Cerebellar cortex (tissue), 1 donor: ENCODE measurements at places on chromosomes 11 and 22.

GRCh38 chr22:20983081-20983771 is 1.1 kb downstream of the LZTR1 start:
- no peak for DNase-seq

DNA sequence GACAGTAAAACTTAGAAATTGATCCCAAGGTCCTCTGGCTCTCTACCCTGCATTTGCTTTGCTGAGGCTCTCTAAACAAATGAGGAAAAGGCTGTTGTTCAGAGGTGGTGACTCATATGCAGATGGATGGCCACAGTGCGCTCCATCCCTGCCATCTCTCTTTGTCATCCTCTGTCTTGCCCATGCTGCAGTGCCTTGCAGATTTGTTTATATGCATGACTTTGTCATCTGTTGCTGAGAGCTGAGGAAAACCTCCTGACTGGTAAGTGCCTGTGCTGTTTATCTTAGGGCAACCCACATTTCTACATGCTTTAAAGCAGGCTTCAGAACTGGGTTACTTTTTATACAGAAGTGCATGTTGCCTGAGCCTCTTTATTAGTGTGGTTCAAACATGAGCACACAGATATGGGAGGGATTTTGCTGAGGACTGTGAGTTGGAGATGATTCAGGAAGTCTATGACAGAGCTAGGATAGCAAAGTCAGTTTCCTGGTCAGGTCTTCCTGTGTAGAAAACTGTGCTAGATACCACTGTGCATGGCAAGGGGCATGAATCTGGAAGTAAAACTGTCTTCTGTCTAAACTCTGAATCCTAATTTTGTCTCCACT is 57.4 kb downstream of the JAM3 start:
- no peak for DNase-seq

GRCh38 chr22:25478111-25478510 is 86.4 kb upstream of the GRK3 start:
- DNase-seq, result no peak

DNA sequence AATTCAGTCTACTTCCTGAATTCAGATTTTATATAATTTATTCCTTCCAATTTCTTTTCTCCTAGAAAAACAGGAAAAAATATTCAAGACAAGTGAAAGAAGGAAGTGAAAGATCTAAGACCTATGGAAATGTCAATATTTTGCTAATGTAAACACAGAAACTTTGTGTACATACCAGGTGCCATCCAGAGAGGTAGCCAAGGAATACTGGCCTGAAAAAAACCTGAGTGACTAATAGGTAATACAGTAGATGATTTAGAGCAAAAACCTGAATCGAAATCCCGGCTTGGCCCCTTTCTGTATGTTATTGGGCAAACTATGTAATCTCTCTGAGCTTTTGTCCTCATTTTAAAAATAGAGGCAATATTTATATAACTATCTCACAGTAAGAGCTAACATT is 59.2 kb upstream of the FSHB start:
- DNase-seq, result no peak

DNA sequence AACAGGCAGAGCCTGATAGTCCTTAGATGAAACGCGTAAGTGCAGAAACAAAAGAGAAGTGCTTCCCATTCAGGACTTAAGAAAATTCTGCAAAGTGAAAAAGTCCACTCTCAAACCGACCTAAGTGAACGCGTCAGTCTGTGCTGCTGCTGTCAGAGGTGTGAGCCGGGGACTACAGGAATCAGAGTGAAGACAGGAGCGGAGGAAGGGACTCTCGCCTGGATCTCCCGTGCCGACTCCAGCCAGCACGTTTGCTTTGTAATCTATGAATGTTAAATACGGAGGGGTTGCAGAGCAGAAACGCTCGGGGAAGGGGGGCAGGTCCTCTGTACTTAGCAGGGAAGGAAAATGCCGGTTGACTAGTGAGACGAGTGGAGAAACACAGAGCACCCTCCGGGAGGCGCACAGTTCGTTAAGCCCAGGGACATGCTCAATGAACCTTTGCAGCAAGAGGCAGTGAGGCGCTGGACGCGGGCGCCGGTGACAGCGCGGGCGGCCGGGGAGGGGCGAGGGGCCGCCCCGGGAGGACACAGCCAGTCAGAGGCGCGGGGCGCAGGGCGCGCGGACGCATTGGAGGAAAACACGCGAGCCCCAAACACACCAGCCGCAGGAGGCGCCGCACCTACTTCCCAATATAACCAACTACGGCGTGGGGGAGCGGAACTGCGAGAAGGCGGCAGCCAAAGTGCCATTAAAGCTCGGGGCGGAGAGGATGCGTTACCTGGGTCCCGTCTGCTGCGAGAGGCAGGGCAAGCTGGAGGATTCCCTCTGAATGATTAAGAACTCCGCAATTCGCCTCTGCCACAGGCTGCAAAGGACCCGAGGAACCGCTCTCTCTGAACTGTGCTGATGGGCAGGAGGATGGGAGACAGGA is at the start of gene CNTN5:
TSS of gene CNTN5 (plus strand) at position 598 of the 874 bp plus-strand sequence.
- DNase-seq, result no peak
